ENCODE measurements at places on chromosomes 4 and X.

DNA sequence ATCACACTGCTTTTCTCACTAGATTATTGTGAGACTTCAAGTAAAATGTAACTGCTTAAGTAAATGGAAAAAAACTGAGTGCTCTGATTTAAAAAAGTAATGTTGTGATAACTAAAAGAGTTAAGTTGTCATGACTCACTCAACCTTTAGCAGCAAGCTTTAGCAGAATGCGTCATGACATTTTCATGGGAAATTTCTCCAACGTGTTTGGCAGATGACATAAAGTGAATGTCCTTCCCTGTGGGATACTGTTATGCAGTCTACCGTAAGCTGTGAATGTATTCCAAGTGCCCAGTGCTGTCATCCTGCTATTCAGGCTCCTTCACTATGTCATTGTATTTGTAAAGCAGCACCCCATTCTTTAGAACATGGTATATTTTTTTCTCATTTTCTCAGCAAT lies 136.2 kb downstream of the CPXCR1 start:
- DNase-seq: no peak

DNA sequence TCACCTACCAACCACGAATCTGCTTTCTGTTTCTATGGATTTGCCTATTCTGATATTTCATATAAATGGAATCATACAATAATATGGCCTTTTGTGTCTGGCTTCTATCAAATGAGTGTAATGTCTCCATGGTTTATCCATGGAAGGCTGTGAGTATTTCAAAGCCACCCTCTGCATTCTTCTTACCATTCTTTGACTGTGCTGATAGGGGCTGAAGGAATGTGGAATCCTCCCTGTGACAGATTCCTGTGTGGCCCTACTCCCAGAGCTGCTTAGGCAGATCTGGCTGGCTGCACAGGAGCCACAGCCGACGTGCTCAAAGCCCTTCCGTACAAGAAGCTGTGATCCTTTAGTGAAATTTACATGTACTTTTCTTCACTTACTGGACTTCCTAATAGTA lies 163.2 kb downstream of the HS6ST2 start:
- DNase-seq: no peak

DNA sequence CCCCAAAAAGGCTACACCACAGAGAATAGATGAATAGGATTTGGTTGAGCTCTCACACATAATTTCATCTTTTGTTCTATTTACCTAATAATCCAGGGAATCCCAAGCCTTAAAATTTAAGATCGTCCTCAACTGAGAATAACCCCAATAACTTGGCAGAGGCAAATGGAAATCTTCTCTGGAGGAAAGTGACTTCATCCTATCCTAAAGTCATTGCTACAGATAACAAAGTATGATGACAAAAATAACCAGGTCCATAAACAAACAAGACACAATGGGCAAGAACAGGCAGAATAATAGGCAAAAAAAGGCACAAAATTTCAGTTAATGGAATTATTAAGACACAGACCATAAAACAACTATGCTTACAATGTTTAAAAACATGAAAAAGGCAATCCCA lies 177.3 kb upstream of the STK26 start:
- no peak for DNase-seq

- DNase-seq: no peak
Measured at GRCh38 chrX:19789782-19790181, 97.6 kb downstream of the SH3KBP1 start.

- DNase-seq: no peak
Measured at GRCh38 chr4:155692361-155692760, 25.7 kb downstream of the GUCY1A1 start.

- no peak for DNase-seq
Measured at GRCh38 chr4:140854168-140854567, 98.0 kb upstream of the TBC1D9 start.

GRCh38 chr4:86523333-86523732 lies 70.8 kb upstream of the PTPN13 start:
- DNase-seq: no peak

DNA sequence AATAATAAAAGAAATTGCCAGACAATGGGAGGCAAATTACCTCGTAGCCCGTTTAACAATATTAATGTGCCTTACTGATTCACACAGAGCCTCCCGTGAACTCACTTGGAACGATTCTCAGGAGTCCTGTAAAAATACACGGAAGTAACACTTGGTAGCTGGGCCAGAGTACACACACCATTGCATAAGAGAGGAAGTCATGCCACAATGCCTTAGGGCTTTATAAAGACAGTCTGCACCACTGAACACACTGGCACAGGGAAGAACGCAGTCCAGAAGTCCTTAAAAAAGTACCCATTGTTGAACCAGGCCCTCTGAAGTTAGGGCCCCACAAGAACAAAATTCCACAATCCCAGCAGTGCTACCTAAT lies 15.1 kb downstream of the SLC2A9 start:
- no peak for DNase-seq

GRCh38 chrX:70476934-70477733 lies 32.5 kb downstream of the DLG3 start:
- DNase-seq: no peak

DNA sequence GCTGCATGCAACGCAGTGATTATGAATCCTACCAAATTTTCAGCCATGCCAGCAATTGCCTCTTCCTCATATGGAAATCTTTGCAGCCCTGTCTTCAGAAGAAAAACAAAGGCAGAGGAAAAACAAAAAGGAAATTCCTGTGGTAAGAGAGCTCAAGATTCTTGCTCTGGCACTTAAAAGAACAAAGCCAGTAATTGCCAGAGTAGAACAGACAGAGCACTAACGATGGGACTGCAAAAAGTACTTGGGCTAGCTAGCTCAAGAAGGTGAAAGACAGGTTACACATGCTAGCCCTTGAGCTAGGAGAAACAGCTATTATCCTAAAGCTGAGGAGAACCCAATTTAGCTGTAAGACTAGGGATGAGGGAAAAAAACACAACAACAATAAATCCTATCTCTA lies 582.3 kb downstream of the KCNIP4 start:
- DNase-seq: no peak

DNA sequence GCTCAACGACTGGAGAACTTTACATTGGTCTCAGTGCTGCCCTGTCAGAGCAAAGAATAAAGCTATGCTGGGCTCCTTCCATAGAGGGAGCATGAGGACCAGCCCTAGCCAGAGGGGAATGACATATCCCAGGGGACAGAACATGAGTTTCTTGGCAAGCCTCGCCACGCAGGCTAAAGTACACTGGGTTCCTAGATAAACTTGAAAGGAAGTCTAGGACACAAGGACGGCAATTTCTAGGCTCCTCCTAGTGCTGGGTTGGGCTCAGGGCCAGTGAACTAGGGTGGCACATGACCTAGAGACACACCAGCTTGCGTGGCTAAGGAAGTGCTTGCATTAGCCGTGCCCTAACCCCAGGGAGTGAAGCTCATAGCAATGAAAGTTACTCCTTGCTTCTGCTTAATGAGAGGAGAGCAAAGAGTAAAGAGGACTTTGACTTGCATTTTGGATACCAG lies 141.0 kb downstream of the MAB21L2 start:
- no peak for DNase-seq

- no peak for DNase-seq
Measured at GRCh38 chr4:183214912-183215488, 105.1 kb downstream of the CLDN22 start.

DNA sequence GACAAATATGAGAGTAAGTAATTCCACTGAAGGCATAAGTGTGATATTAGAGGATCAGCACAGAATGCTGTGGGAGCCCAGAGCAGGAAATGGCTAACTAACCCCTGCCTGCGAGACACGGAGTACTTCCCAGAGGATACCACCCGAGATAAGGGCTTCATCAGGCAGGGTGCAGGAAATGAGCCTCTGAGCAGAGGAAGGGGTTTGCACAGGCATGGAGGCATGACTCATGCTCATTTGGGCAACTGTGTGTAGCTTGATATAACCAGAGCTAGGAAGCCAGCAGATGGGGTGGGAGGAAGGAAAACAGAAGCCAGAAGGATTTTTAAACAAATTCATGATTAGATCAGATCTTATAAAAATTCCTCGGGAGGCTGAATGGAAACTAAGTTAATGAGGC lies 70.0 kb upstream of the TSPAN5 start:
- no peak for DNase-seq

- DNase-seq: no peak
Measured at GRCh38 chrX:88072339-88073030, 554.9 kb downstream of the KLHL4 start.

DNA sequence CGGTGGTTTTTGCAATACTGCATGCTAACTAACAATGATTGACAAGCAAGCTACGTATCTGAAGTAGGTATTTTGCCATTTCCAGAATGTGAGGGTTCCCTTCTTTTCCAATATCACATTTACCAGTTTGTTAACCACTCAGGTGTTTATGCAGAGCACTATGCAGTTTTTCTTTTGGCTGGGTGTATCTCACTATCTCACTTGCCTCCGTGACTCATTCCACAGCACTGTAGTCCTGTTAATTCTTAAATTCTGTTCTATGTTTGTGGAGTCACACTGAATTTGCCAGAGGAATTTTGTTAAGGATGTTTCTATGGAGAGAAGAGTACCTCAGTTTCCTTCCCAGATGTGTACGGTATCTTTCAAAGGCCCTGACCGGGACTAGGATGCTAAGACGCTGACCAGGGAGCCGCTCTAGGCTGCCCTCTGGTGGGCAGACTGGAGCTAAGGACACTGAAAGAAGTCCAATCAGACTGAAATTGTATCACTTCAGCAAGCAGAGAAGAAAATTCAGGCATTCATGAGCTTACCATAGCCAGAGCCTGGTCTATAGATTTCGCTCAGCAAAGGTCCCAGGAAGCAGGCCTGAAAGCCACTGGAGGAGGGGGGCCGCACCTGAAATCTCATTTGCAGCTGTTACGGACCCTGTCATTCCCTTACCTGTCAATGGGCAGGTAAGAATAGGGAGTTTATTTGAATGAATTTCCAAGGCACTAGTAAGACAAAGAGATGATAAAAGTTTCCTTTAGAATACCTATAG lies 388.4 kb upstream of the SPOCK3 start:
- DNase-seq: no peak

- no peak for DNase-seq
Measured at GRCh38 chr4:15610855-15611254, 44.3 kb downstream of the FBXL5 start.

DNA sequence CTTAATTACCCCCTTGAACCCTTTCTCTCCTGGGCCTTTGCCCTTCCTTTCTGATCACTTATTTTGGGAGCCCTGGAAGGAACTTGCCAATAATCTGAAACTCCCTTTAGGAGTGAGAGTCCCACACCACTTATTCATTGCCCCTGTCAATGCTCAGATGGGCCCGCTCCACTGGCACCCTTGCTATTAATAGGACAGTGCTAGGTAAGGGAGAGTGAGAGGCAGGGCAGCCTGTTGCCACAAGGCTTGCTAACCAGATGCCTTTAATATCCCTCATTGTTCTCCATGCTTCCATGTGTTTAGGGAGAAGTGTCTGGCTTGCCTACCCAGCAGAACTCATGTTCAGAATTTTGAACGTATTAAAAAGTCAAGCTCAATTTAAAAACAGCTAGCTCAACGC lies 1.7 kb upstream of the NHS start:
- no peak for DNase-seq

DNA sequence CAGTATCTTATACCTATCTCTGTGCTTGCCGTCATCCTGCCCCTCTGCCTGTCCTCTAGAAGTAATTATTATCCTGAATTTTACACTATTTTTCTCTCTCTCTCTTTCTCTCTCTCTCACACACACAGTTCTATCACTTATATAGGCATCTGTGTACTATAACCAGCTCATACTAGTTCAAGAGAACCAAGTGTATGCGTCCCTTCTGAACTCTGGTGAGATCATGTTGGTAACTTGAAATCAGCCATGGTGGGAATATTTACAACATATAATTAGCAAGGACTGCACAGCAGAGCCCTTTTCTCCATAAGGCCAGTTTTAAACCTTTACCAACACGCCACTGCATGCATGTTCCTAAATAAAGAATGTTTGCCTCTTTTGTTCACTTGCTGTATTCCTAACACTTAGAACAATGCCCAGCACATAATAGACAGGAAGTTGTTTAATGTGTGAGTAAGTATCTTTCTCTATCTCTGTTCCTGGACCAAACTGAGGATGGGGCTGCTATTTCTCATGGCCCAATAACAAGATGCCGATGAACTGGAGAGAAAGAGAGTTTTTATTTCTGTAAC lies 51.1 kb upstream of the IL21 start:
- DNase-seq: no peak

GRCh38 chr4:153398713-153399112 lies 54.2 kb downstream of the MND1 start:
- DNase-seq: no peak

- DNase-seq: no peak
Measured at GRCh38 chr4:42320822-42321388, 76.4 kb upstream of the SHISA3 start.

DNA sequence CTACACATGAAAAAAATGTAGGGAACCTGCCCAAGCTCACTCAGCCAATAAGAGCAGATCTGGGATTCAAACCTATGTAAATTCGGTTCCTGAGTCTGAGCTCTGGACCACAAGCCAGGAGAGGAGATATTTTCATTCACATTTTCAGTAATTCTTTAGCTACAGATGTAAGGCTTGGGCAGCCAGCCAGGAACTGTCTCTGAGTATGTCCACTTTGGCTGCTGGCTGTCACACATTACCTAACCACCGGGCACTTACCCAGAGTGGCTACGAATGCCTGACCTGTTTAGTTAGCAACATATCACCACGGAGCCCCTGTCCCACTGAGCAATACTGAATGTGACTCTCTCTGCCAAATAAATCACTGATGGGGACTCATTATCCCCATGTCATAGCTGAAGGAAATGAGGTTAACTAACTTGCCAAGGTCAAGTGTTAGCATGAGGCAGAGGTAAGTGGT lies 15.3 kb downstream of the USP46 start:
- no peak for DNase-seq

DNA sequence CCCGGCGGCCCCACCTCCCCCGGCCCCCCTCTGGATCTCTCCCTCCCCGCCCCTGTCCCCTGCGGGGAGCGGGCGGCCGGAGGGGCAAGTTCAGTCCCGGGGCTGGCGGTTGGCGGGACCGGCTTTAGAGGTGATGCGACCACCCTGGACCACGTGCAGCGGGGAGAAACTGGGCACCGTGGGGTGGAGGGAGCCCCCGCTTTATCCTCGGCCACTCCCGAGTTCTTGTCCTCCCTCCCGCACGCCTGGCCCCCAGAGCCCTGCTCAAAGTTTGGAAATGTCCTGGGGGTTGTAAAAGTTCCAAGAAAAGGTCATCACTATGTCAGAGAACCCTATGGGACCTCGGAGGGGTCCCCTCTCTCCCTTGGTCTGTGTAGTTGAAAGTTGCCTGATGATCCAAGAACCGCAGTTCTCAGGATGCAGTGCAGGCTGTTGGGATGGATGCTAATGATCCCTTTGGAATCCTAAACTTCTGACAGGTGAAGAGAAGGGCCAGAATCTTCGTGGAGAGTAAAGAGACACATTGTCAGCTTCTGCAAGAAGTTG lies 411 bp upstream of the VEGFC start:
- DNase-seq: no peak

GRCh38 chr4:20428436-20429160 lies 176.9 kb downstream of the SLIT2 start:
- no peak for DNase-seq

DNA sequence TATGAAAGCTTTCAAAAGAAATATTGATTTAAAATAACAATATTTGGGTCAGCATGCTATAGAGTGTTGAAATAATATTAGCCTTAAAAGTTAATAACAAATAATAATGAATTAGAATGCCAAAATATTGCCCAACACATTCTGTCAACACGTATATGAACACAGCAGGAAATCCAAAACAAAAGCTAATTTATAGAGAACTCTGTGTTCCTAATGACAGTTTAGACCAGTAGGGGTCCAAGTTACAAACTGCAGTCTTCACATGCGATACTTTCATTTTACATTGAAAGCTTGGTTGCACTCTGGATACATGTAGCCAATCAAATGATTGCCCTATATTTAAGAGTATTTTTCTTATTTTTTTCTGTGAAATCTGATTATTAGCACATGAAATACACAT lies 274.4 kb downstream of the DCTD start:
- DNase-seq: no peak

Measured in activated CD8-positive, alpha-beta memory T cell treated with anti-CD3 and anti-CD28 coated beads for 1 hour (primary cell).